ENCODE measurements at places on chromosomes 5 and 9. TPM values are rescaled to one million over a fixed set of nuclear protein-coding genes. Genes with fewer than 3 reads are reported as not detected.

TMEM171 gene
- 0.14 TPM for polyA plus RNA-seq

PCDHA10 gene
- polyA plus RNA-seq, result 0.27 TPM

SMIM32 gene
- 0.50 TPM for polyA plus RNA-seq

- no peak for DNase-seq
These were observed 493.5 kb downstream of the EBF1 start for GRCh38 chr5:158606233-158606632.

GRCh38 chr9:133701981-133702797 is 36.0 kb downstream of the SARDH start:
- DNase-seq, result peak; percentile 73

- no peak for DNase-seq
These were observed 5.3 kb downstream of the PRXL2C start for GRCh38 chr9:96649620-96650324.

GRCh38 chr9:36165826-36166167 is 3.4 kb upstream of the CCIN start:
- DNase-seq, result no peak

GRCh38 chr9:98321269-98321668 is 65.8 kb upstream of the TBC1D2 start:
- no peak for DNase-seq

DNA sequence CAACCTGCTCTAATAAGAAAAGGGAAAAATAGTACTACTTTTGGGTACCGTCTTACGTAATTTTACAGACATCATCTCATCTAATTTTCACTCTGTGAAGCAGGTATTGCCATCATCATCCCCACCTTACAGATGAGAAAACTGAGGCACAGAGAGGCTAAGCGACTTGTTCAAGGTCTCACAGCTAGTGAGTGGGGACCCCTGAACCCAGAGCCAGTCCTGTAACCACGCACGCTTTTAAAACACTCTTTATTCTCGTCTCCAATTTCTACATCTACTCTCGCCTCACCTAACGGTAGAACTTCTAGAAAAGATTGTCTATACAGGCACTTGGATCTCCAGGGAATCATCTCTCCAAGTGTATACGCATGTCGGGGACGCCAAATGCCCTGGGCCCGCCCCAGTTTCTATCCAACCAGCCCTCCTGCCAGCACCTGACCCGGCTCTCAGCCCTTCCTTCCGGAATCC is 1.5 kb upstream of the TRAF1 start:
- DNase-seq, result no peak

DNA sequence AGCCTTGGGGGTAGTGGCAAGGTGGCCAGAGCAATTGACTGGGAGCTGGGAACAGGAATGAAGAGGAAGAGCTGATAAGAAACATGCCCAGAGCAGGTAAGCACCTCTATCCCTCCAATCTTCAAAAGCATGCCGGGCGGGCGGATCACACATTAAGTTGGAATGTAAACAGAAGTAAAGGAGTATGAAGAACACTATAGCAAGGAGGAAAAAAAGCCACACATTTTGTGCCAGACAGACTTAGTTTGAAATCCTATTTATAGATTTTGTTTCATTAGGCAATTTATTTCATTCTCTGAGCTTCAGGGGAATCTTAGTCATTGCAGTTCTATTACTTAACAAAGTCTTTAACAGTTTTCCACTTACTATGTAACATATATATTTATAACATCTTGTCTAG is 173.9 kb upstream of the TNC start:
- peak; percentile 37 for DNase-seq

GRCh38 chr5:68405784-68406743 is 190.5 kb downstream of the PIK3R1 start:
- no peak for DNase-seq

- no peak for DNase-seq
These were observed 12.0 kb downstream of the BTNL9 start for GRCh38 chr5:181051841-181052671.
